ENCODE measurements at places on chromosomes 1 and 21. TPM values are rescaled to one million over a fixed set of nuclear protein-coding genes. Genes with fewer than 3 reads are reported as not detected.
A peak's percentile ranks its signal among the peaks of the same experiment; 100 is the strongest.

DNA sequence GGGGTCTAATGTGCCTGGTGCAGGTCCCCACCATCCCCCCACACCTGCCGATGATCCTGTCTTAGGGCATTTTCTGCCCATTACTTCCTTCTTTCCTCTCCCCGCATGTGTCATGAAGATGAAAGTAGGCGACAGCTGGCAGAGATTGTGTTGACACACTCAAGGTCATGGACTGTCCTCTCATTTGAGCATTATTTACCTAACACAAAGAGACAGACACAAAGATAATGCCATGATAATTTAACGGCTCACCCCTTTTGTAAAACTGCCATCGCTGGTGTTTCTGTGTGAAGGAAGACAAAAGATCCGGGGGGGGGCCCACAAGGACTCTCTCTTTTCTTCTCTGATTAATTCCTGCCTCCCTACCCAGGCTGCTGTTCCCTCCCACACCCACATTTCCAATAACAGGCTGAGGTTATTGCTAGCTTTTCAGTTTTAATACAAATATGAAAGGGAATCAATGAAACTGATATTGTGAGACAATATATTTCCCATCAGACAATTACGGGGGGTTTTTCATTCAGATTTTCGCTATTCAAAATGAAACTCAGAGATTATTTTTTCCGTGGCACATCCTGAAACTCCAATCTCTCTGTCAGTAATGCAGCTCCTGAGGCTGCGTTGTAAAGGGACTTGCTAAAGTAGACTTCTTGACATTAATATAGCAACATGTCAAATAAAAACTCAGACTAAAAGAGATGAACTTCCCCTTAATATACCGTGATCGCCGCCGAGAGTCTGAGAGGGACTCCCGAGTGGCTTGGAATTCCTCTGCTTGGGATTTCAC lies 561.1 kb downstream of the NPHP4 start:
- no peaks in the 10 kb centered on the region for H3K4me1 ChIP-seq
- no peak for DNase-seq
- no peaks in the 10 kb centered on the region for H3K36me3 ChIP-seq
- no peak overlapping the region for H3K27ac ChIP-seq
- H3K27me3 ChIP-seq, result no peaks in the 10 kb centered on the region
- H3K4me3 ChIP-seq, result no peak overlapping the region

Gene DENND2C
- total RNA-seq, result 7.7 TPM

DNA sequence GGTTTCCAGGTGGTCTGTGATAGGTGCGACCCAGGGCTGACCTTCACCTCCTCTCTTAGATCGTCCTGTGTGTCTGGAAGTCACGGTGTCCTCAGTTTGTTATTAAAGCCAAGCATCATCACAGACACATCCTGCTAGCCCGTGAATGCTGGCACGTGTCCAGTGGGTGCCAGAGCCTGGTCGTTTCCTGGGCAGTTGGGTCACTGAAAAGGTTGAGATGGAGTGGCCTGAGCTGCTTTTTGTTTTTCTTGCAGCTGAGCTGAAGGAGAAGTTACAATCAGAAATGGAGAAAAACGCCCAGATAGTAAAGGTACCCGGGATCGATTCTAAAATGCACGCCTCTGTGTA lies 23.2 kb downstream of the PCNT start:
- H3K4me3 ChIP-seq, result peak overlapping the region; percentile 51
- H3K4me1 ChIP-seq, result no peaks in the 10 kb centered on the region
- H3K27me3 ChIP-seq, result peaks cover 4% of the 10 kb centered on the region
- no peak for DNase-seq
- H3K36me3 ChIP-seq, result peaks cover 40% of the 10 kb centered on the region

DNA sequence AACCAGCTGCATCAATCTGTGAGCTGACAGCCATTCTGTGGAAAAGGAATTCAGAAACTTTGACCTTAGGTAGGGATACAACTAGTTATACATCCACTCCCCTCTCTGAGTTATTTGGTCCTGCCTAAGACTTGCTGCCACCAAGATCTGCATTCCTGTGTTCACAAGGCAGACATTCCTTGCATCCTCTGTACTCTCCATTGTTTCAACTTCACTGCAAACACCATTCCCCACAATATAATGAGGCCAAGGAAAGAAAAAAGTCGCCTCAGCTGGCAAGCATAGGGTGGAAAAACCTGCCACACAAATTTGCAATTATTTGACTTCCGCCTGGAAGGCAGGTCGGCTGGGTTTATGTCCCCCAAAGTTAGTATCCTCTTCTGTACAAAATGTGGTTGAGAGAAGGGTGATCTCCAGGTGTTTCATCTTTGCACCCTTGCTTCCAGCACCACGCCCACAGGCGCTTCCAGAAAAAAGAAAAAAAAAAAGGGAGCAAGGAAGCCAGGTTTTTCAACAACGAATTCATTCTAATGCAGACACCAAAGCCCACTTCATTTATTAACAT lies 676 bp upstream of the CTTNBP2NL start:
- peak overlapping the region; percentile 100 for H3K4me3 ChIP-seq
- peaks cover 67% of the 10 kb centered on the region for H3K4me1 ChIP-seq
- DNase-seq, result peak; percentile 9
- peaks cover 4% of the 10 kb centered on the region for H3K36me3 ChIP-seq
- peak overlapping the region; percentile 97 for H3K27ac ChIP-seq

DNA sequence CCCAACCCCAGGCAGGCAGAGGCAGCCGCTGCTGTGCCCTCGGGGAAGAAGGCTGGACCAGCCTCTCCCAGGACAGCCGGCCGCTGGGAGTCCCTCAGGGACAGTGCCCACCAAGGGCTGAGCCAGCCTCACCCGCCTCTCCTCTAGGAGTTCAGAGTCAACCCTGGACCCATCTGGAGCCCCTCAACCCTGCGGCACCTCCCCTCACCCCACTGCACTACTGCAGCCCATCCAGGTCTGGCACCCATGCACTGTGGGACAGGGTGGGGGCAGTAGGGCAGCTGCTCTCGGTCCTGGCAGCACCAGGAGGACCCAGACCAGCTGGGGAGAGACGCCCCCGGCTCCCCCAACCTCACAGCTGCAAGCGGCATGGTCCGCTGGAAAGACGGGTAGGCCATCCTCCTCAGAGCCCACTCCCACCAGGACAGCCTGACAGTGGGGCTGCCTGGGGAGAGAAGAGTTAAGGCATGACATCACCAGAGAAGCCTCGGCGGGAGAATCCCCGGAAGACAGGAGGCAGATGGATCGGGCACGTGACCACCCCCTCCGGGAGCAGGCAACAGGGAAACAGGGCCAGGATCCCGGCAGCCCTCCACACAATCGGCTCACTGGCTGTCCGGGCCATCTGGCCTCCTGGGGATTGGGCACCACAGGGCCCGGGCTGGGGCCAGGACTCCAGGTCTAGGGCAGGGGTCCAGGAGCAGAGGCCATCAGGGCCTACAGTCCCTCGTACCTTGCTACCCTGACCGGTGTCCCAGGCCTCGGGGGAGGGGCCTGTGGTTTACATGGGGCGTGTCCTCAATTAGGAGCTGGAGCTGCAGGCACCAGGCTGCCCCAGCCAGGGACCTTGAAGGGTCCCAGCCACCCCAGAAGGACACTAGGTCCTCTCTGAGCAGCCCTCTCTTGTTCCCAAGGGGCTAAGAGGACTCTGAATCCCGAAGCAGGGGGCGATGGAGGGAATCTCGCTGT lies 3.1 kb downstream of the ACAP3 start:
- H3K27ac ChIP-seq, result peak overlapping the region; percentile 70
- H3K36me3 ChIP-seq, result no peaks in the 10 kb centered on the region
- peaks cover 15% of the 10 kb centered on the region for H3K4me1 ChIP-seq
- peak overlapping the region; percentile 73 for H3K4me3 ChIP-seq
